ENCODE measurements at places on chromosomes 7 and 10.

DNA sequence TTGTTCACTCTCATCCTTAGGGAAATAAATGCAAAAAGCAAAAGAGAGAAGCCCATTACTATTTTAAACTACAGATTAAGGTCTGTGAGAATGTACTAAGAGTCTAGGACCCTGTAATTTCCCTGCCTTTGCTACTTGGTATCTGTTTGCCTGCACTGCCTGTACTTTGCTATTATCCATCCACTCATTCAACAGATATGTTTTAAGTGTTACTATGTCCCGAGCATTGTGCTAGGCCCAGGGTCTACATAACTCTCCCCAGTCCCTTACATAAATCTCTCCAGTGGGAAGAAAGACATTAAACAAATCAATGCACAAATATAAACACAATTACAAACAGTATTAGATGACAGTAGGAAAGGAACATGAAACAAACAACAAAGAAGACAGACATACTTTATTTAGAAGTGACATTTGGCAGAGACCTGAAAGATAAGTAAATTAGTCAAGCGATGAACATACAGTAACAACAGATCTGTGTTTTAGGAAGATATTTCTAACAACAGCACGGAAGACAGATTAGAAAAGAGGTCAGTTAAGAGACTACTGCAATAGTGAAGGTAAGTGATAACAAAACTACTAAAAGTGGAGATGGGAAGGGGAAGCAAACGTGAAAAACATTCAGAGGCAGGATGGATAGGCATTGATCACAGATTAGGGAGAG lies 30.0 kb downstream of the ZNF800 start:
- no peak for DNase-seq

DNA sequence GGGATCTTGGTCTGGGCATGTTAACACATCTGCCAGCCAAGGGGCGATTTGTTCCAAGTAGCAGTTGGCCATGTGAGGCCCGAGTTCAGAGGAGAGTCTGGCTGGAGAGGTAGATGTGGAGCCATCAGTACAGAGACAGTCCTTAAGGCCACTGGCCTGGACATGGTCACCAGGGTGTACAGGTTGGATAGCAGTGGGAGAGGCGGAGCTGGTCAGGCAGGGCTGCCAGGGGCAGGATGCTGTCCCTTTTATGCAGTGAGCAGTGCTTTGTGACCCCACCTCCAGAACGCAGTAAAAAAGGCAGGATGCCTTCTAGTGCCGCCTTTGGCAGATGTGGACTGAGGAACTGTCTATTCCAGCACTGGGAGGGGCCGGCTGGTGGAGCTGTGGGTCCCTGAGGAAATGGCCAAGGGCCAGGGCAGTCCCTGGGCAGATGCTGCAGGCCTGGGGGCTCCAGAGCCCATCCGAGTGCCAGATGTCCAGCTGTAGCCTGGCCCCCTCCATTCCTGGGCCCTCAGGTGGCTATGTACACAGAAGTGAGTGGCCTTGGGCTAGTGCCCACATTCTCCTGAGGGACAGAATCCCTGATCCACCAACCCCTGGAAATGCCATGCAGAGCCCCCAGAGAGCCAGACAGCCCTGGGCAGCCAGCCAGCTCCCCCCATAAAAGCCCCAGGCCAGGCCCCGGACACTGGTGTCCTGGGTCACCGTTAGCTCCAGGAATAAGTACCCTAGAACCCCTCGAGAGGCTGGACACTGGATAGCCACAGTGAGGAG lies 17.2 kb upstream of the MYL7 start:
- no peak for DNase-seq

GRCh38 chr7:82700741-82701140 lies 257.2 kb upstream of the CACNA2D1 start:
- DNase-seq: no peak

DNA sequence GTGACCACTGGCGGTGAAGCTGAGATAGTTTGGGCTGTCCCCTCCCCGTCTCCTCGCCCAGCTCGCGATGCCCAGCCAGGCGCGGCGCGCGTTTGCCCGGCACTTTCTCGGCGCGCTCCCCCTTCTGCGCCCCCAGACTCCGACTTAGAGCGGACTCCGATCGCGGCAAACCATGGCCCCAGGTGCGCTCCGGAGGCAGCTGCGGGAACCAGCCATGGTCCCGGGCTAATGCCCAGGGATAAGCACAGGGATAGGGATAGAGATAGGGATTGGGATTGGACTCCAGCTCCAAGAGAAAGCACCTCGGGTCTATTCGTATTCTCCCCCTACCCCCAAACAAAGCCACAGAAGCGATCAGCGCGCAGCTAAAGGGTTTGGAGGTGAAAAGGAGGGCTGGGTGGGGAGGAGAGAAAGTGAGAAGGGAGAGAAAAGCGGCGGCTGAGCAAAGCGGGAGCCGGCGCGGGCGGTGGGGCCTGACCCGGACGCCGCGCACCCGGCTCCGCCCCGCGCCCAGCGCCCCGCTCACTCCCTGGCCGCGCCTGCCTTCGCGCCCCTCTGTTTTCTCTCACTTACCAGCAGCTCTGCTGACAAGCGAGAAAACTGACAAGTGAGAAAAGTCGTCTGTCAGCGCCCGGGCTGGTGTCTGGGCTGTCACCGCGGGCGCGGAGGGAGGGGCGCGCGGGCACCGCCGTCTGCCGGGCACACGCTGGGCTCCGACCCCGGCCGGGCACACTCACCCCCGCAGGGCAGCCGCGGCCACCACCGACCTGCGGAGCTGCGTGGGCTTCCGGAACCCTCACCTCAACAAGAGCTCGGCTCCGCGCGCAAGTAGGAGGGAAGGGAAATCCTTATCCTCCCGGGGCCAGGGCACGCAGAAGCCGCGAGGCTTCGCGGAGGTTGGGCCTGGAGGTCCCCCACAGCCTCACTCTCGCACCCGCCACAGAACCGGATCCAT lies at the start of gene PDE1C:
TSS of gene PDE1C (minus strand) at position 2 of the 955 bp plus-strand sequence.
- no peak for DNase-seq

DNA sequence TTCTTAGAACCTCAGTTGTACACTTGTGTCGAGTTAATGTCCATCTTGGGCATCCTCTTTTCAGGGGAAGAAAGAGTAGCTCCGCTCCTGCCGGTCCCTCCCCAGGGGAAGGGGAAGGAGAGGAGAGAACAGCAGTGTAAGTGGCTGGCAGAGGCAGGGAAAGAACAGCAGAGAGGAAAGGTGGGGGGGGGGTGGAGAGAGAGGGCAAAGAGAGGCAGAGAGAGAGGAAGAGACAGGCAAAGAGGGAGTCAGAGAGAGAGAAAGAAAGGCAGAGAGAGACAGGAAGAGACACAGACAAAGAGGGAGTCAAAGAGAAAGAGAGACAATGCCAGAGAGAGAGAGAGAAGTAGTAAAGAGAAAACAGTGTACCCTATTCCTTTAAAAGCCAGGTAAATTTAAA lies 53.9 kb downstream of the MRPS24 start:
- no peak for DNase-seq

DNA sequence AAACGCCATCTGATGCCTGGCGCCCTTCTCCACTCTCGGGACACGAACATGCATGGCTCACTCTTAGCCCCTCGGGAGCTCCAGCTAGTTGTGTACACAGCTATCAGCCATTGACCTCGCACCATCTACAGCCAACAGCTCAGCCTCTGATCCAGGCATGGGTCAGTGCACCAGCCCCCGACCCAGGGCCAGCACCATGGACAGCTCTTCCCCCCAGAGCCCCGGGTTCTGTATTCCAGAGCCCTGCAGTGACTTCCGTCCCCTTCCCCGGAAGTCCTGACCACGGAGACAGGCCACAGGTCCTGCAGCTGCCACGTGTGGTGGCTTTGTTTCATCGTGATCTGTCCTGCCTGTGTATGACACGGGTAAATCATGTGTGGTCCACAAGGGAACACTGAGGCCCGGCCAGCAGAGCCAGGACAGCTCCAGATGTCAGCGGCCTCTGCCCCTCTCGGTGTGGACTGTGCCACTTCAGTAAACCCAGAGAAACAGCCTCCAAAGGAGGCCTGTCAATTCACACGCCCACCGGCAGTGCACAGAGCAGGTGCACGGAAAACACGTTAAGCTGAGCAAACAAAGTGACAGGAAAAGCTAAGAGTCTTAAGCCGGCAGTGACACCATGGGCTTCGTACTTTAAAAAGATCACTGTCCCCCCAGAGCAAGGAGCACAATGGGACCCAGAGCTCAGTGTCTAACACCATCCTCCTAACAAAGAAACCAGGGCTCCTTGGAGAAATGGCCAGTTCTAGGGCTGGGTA lies 13.0 kb downstream of the STK32C start:
- DNase-seq: no peak

DNA sequence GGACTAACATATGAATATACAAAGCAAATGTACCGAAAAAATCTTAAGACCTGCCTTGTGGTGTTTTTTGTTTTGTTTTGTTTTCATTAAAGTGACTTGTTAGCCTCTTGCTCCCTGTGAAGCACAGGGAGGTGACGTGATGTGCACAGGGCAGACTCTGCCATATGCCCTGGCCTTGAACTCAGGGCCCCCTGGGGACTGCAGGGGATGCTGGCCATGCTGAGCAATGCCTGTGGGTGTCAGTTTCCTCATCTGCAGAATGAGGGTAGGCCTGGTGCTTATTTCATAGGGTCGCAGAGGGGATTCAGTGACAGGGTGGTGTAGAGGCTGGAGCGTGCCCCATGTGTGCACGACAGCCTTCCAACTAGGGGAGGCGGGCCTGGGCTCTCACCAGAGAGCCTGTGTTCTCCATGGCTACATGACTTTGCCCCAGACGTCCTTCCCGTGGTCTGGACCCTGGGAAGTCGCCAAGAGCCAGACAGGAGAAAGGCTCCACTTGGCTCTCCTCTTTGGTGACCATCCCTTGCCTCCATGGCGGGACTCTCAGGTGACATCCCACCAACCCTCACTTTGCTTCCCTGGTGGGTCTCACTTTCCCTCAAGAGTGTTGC lies 14.5 kb downstream of the EGFR start:
- DNase-seq: no peak

DNA sequence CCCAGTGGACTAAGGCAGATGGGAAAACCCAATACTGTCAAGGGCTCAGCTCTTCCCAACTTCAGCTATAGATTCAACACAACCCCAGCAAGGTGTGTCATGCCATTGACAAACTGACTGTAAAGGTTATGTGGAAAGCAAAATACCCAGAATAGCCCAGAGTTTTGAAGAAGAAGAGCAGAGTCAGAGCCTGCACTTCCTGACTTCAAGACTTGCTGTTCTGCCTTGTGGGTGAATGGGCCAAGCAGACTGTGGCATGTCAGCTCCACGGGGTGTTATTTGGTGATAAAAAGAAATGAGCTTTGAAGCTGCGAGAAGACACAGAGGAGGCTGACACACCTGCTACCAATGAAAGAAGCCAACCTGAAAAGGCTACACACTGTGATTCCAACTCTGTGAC lies 89.7 kb downstream of the NKX6-2 start:
- no peak for DNase-seq

GRCh38 chr10:28219251-28219650 lies 83.6 kb downstream of the MPP7 start:
- DNase-seq: no peak

- DNase-seq: no peak
Observed at GRCh38 chr10:33655921-33656320, 321.5 kb upstream of the NRP1 start.

DNA sequence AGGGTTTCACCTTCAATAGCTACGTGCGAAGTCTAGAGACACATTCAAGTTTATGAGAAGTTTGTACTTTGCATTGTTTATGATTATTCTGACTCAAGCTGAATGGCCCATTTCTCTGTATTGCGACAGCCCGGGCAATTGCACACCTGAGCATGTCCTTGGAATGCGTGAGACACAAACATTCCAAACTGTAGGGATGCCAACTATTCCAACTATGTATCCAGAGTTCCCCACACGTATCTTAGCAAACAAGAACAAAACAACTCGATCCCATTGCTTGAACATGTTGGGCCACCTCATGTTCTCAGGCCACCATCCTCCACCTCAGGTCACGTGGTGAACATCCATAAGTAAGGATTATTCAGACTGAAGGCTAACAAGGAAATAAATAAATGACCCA lies 51.4 kb upstream of the EGFR start:
- no peak for DNase-seq

DNA sequence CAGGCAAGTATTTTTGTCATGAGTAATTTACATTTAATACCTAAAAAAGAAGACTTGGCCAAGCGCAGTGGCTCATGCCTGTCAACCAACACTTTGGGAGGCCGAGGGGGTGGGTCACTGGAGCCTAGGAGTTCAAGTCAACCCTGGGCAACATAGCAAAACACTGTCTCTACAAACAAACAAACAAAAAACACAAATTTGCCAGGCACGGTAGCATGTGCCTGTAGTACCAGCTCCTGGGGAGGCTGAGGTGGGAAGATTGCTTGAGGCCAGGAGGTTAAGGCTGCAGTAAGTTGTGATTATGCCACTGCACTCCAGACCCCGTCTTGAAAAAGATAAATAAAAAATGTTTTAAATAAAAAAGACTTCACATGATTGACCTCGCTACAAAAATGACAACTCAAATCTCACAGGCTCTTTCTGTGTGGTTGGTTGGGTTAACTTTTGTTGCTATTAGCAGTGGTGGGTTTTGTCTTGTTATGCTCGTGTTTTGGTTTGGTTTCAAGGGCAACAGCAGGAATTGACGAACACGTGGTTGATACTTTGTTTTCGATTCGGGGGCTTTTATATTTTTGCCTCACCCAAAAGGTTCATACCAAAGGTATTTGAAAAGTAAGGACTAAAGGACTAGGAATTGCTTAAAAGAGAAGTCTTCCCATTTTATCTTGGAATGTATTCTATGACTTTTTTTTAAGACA lies 227.2 kb upstream of the MKLN1 start:
- no peak for DNase-seq
